ENCODE measurements at places on chromosomes 7 and 10.

DNA sequence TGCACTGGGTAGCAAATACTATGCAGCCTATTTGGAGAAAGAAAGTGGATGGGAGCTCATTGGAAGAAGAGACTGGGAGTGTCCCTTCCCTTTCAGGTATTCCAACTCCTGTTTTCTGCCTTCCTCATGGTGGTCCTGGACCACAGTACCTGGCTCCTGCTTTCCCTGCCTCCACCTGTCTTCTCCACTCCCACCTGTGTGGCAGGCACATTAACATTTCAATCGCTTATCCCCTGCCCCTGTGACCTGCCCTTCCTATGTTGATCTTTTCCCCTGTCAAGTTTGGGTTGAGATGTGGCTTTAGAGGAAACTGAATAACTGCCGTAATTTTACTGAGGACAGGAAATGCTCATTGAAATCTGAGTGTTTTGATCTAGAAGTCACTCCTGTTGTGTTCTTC, 415.8 kb upstream of the PODXL start:
- DNase-seq, result no peak

DNA sequence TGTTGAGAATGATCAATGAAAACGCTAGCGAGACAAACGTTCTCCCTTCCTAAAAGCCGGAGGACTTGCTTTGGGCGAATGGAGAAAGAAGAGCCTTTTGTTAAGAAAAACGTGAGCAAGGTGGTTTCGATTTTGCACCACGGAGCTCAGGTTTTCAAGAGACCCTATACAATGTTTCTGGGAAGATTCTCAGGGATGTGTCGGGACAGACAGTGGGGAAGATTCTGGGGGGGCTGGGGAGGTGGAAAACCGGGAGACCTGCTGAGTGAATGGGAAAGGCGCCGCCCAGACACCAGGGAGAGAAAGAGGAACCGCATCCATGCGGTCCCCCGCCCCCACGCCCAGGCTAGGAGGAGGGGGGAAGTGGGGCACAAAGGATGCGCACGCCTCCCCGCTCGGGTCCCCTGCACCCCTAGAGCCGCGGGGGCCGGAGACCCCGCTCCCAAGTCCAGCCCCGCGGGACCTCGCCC, 745 bp downstream of the YWHAG start:
- peak; percentile 71 for DNase-seq

- no peak for DNase-seq
These were observed 31.7 kb downstream of the MKX start for GRCh38 chr10:27713941-27714340.

DNA sequence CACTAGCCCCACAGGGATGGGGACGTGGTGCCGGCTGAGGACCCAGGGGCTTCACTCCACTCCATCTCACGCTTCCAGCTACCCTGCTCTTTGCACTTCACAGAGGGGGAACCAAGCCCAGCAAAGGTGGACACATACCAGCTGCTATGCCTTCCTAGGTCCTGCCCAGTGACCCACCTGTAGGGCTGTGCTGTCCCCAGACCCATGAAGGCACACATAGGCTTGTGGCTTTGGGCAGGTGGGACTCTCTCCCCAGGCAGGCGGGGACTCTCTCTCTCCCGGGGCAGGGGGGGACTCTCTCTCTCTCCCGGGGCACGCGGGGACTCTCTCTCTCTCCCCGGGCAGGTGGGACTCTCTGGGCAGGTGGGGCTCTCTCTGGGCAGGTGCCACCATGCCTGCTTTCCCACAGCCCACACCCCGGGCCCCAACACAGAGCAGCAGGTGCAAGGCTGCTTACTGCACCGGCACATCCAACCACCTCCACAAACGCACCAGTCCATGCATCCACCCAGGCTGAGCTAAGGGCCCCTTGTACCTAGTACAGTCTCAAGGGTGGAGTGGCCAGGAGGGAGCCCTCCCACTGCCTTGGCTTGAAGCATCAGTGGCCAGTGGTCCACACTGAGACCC, 13.8 kb upstream of the GPR146 start:
- no peak for DNase-seq

GRCh38 chr7:83347945-83348444, 185.3 kb upstream of the PCLO start:
- no peak for DNase-seq

- no peak for DNase-seq
These were observed 149.4 kb downstream of the WDR37 start for GRCh38 chr10:1205450-1206030.
